Common myeloid progenitor, CD34-positive (primary cell): ENCODE measurements at places on chromosomes 5 and 9.

DNA sequence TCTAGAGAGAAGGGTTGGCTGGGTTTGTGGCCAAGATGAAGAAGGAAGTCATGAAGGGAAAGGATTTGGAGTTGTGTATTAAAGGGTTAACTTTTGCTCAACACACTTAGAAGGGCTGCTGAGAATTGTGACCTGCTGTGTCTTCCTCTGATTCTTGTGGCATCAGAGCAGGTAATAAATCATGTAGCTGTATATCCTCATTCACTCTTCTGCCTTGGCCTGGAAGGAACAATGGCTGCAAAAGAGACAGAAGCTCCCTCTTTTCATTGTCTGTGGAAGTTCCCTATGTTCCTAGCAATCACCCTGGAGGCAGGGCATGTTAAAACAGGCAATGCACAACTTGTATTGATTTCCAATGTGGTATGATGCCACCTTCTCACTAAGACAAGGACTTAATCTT is 159.1 kb downstream of the LRRC70 start:
- H3K36me3 ChIP-seq, result no peaks in the 10 kb centered on the region
- H3K4me1 ChIP-seq, result no peaks in the 10 kb centered on the region
- no peaks in the 10 kb centered on the region for H3K27me3 ChIP-seq
- DNase-seq, result no peak
- H3K4me3 ChIP-seq, result no peak overlapping the region

DNA sequence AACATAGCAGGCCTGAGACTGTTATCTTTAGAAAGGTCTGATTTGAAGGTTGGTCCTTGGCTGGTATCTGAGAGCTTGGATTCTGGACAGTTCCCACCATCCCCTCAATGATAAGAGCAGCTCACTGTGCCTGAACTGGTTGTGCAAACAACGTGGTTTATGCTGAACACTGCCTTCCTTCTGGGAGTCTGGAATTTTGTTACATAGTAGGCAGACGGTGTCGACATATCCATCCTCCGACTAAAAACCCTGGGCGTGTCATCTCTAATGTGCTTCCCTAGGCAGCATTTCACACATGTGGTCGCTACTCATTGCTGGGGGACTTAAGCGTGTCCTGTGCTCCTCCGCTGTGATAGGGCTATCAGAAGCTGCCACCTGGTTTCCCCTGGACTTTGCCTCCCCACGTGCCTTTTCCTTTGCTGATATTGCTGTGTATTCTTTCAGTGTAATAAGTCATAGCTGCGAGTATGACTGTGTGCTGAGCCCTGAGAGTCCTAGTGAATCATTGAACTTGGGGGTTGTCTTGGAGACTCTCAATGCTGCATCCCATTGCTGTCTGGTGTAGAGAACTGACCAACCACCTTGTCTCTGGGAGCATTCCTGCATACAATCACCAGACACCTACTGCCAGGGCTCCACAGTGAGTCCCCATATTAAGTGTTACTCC is 119.1 kb upstream of the TBC1D2 start:
- no peaks in the 10 kb centered on the region for H3K36me3 ChIP-seq
- peak; percentile 45 for DNase-seq
- H3K4me1 ChIP-seq, result peaks cover 3% of the 10 kb centered on the region
- H3K27ac ChIP-seq, result no peak overlapping the region

- no peaks in the 10 kb centered on the region for H3K4me1 ChIP-seq
- H3K36me3 ChIP-seq, result no peaks in the 10 kb centered on the region
- no peaks in the 10 kb centered on the region for H3K27me3 ChIP-seq
- no peak for DNase-seq
- H3K4me3 ChIP-seq, result no peak overlapping the region
Measured at GRCh38 chr5:94276048-94276447, 342.4 kb downstream of the KIAA0825 start.

- peak overlapping the region; percentile 34 for H3K4me3 ChIP-seq
- no peaks in the 10 kb centered on the region for H3K36me3 ChIP-seq
- H3K4me1 ChIP-seq, result peaks cover 25% of the 10 kb centered on the region
- DNase-seq, result peak; percentile 75
- no peaks in the 10 kb centered on the region for H3K27me3 ChIP-seq
Measured at GRCh38 chr5:95086927-95087815, 197.7 kb downstream of the MCTP1 start.

DNA sequence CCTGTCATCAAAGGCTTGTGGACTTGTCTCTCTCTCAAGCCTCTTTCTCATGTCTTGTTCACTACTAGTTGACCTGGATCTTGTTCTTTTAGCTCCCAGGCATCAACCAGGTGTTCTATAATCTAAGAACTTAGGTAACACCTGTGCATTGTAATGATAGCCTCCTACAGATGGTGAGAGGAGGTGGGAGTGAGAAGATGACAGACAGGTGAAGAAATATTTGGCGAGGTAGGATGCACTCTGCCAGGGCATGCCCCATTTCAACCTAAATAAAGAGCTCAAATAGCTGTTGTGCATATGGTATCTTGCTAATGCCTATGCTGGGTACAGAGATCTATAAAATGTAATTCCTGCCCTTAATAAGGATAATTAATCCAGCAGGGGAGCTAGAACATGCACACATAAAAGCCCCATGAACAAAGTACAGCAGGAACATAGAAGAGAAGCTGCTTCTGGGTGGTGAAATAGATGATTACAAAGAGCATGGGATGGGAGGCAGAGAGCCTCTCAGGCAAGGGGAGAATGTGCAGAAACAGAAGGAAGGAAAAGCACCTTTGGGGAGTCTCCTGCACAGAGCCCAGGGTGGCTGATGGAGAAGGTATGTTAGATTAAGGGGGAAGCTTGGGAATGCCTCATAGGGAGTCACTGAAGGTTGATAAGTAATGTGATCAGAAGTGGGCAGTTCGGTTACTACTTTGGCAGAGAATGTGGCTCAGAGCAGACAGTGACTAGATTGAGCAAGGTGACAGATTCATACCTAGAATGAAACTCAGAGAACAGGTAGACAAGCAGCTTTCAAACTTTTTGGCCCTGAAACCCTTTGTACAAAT is 28.0 kb upstream of the PLIN2 start:
- no peak overlapping the region for H3K4me3 ChIP-seq
- no peak overlapping the region for H3K27ac ChIP-seq
- no peak for DNase-seq
- no peaks in the 10 kb centered on the region for H3K27me3 ChIP-seq
- H3K36me3 ChIP-seq, result no peaks in the 10 kb centered on the region
- H3K4me1 ChIP-seq, result no peaks in the 10 kb centered on the region

GRCh38 chr5:152104211-152104610 is 179.6 kb upstream of the GLRA1 start:
- H3K36me3 ChIP-seq, result no peaks in the 10 kb centered on the region
- H3K4me1 ChIP-seq, result no peaks in the 10 kb centered on the region
- H3K27me3 ChIP-seq, result no peaks in the 10 kb centered on the region
- no peak overlapping the region for H3K4me3 ChIP-seq
- H3K27ac ChIP-seq, result no peak overlapping the region

DNA sequence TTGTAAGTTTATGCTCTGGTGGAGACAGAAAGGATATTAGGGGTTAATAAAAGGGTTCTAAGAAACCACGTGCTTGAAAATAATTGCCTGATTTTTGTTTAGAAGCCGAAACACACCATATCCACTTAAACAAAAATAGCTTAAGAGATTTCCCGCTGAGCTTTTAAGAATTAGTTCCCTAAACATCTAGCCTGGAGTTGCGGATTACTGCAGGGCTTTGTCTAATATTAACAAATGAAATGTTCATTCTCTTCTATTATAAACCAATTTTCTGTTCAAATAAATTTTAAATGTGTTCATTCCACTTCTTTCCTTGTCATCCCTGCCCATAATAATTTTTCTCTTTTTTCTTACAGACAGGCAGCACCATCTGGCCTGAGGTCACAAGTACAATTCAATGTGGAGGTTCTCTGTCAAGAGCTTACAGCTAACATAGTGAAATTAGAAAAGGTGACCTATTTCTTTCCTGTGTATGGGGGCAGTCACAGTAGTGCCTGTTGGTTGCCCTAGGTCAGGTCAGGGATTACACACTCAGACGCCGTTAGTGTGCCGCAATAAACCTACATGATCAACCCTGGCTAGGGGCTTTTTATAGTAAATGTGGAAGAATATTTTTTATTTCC is 65.3 kb downstream of the GRAMD2B start:
- H3K4me1 ChIP-seq, result no peaks in the 10 kb centered on the region
- no peak for DNase-seq
- H3K36me3 ChIP-seq, result peaks cover 44% of the 10 kb centered on the region
- no peaks in the 10 kb centered on the region for H3K27me3 ChIP-seq
- no peak overlapping the region for H3K4me3 ChIP-seq

- no peaks in the 10 kb centered on the region for H3K4me1 ChIP-seq
- H3K4me3 ChIP-seq, result no peak overlapping the region
- no peak for DNase-seq
- no peaks in the 10 kb centered on the region for H3K36me3 ChIP-seq
- H3K27ac ChIP-seq, result no peak overlapping the region
Measured at GRCh38 chr5:113776832-113777525, 263.5 kb downstream of the YTHDC2 start.

DNA sequence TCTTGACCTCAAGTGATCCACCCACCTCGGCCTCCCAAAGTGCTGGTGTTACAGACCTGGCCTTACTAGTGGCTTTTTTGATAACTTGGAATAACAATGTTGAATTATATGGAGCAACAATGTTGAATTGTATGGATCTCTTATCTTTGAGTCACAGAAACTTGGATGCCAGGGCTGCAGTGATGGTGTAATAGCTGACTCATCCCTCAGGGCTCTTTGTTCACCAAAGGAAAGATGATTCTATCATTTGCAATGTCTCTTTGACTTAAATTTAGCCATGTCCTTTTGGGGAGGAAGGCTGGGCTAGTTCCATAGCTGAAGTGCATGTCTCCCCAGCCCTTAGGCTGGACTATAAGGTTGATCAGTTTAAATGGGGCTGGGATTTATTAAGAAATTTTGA is 172.3 kb downstream of the PDZD2 start:
- no peaks in the 10 kb centered on the region for H3K27me3 ChIP-seq
- DNase-seq, result peak; percentile 61
- no peak overlapping the region for H3K27ac ChIP-seq
- H3K4me3 ChIP-seq, result no peak overlapping the region
- no peaks in the 10 kb centered on the region for H3K36me3 ChIP-seq
- peaks cover 2% of the 10 kb centered on the region for H3K4me1 ChIP-seq

DNA sequence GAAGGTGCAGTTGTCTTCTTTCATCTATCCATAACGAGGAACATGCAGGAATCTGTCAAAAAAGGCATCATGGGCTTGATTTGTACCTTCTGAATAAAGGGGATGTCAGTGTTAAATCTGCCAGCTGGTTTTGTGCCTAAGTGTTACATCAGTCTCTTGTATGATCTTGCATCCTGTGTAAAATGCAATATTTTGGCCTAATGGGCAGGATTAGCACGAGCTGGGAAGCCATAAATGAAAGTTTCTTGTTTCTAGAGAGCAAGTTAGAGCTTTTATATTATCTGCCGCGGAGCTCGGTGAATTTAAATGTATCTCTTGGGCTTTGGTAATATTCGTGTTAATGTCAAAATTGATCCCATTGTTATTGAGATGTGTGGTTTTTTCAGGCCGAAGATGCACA is 526.1 kb upstream of the WWC1 start:
- no peaks in the 10 kb centered on the region for H3K36me3 ChIP-seq
- H3K27me3 ChIP-seq, result no peaks in the 10 kb centered on the region
- DNase-seq, result no peak
- no peak overlapping the region for H3K4me3 ChIP-seq
- H3K27ac ChIP-seq, result no peak overlapping the region
